ENCODE measurements at places on chromosomes 6 and 20. TPM values are rescaled to one million over a fixed set of nuclear protein-coding genes. Genes with fewer than 3 reads are reported as not detected.

GRCh38 chr6:105987516-105987915, 98.6 kb upstream of the PRDM1 start:
- peaks cover 20% of the 10 kb centered on the region for H3K4me1 ChIP-seq
- no peaks in the 10 kb centered on the region for H3K36me3 ChIP-seq
- peaks cover 100% of the 10 kb centered on the region for H3K27me3 ChIP-seq

Gene FOXS1
- total RNA-seq = not detected

- no peaks in the 10 kb centered on the region for H3K27me3 ChIP-seq
- H3K4me3 ChIP-seq = no peak overlapping the region
- H3K36me3 ChIP-seq = no peaks in the 10 kb centered on the region
- no peaks in the 10 kb centered on the region for H3K4me1 ChIP-seq
- no peak for DNase-seq
- H3K27ac ChIP-seq = no peak overlapping the region
These were observed 6.6 kb upstream of the SERPINB9 start for GRCh38 chr6:2909718-2910117.

DNA sequence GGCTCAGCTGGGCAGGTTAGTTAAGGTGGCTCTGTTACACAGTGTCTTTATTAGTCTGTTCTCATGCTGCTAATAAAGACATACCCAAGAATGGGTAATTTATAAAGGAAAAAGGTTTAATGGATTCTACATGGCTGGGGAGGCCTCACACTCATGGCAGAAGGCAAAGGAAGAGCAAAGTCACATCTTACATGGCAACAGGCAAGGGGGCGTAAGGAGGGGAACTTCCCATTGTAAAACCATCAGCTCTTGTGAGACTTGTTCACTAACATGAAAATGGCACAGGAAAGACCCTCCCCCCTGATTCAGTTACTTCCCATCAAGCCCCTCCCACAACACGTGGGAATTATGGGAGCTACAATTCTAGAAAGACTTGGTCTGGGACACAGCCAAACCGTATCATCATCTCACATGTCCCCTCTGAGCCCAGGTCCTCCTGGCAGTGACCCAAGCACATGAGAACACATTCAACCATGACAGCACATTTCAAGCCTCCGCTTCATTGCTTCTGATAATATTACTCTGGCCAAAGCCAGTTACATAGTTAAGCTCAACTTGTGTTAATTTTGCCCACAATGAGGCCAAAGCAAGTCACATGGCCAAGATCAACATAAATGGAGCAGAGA, 383.9 kb downstream of the PLCB1 start:
- H3K36me3 ChIP-seq = no peaks in the 10 kb centered on the region
- DNase-seq = no peak
- H3K27me3 ChIP-seq = no peaks in the 10 kb centered on the region
- H3K27ac ChIP-seq = no peak overlapping the region
- H3K4me3 ChIP-seq = no peak overlapping the region

Measured in sigmoid colon (tissue), 7 donors.